ENCODE measurements at places on chromosomes 7 and 10.
A peak's percentile ranks its signal among the peaks of the same experiment; 100 is the strongest.

- DNase-seq, result no peak
- H3K4me1 ChIP-seq, result no peaks in the 10 kb centered on the region
- H3K27me3 ChIP-seq, result no peaks in the 10 kb centered on the region
- H3K27ac ChIP-seq, result no peak overlapping the region
- H3K4me3 ChIP-seq, result no peak overlapping the region
These were observed 159.3 kb upstream of the TMEM196 start for GRCh38 chr7:19932549-19933249.

GRCh38 chr10:48557511-48558123 lies 47.3 kb downstream of the ARHGAP22 start:
- H3K27me3 ChIP-seq, result no peaks in the 10 kb centered on the region
- no peaks in the 10 kb centered on the region for H3K4me1 ChIP-seq
- no peaks in the 10 kb centered on the region for H3K36me3 ChIP-seq
- no peak overlapping the region for H3K4me3 ChIP-seq
- no peak for DNase-seq

DNA sequence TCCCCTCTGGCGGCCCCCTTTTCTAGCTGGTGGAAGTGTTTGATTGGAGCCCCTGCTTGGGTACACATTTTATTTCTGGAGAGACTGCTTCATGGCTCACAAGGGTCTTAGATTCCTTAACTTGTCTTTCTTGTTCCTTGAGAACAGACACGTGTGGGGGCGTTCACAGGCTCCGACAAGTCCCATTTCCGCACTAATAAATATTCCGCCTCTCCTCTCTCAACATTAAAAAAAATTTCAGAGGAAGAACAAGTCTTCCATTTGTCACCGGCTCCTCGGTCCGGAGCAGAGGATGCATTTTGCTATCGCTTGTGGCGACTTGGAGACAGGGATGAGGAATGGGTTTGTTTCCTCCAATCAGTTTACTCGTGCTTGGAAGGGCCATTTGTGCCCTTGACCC lies 134.0 kb upstream of the PODXL start:
- DNase-seq, result no peak
- no peaks in the 10 kb centered on the region for H3K36me3 ChIP-seq
- no peaks in the 10 kb centered on the region for H3K27me3 ChIP-seq
- H3K4me3 ChIP-seq, result no peak overlapping the region

GRCh38 chr10:76218035-76218434 lies 786.6 kb downstream of the LRMDA start:
- H3K4me3 ChIP-seq, result no peak overlapping the region
- H3K4me1 ChIP-seq, result no peaks in the 10 kb centered on the region
- DNase-seq, result no peak
- no peaks in the 10 kb centered on the region for H3K36me3 ChIP-seq

DNA sequence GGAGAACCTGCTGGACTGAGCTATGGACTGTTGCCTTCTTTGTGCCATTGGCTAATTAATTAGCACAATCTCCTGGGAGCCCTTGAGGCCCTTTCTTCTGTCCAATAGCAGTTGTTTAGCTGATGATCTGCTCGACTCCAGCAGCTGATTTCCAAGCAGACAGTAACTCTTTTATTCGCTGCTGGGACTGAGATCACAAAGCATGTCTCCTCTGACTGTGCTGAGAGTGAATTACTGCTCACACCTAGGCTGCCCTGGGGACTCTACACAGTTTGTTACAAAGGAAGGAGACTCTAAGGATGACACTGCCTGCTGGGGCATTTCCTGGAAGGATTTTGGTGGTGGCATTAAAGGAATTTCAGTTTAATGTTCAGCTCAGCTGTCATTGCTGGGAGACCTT lies 31.4 kb downstream of the CASP7 start:
- DNase-seq, result no peak
- peak overlapping the region; percentile 49 for H3K27ac ChIP-seq
- H3K27me3 ChIP-seq, result no peaks in the 10 kb centered on the region
- no peak overlapping the region for H3K4me3 ChIP-seq
- H3K36me3 ChIP-seq, result no peaks in the 10 kb centered on the region
- H3K4me1 ChIP-seq, result peaks cover 15% of the 10 kb centered on the region

DNA sequence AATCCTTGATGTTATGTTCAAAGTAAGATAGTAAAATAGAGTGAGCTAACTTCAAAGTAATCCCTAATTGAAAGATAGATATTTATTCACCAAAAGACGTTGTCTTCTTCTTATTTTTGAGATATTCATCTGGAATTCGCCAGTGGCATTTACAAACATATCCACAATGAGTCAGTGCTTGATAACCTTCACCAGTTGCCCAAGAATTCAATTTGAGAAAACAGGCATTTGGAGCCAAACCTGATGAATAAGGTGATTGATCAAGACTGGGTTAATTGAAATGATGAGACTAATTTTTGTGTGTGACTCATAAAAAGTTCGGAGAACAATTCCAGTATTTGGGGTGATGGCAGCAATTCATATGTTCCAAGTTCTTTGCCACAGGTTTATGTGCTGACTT lies 344.0 kb downstream of the ARL4A start:
- H3K4me3 ChIP-seq, result no peak overlapping the region
- no peaks in the 10 kb centered on the region for H3K27me3 ChIP-seq
- no peaks in the 10 kb centered on the region for H3K4me1 ChIP-seq
- no peak overlapping the region for H3K27ac ChIP-seq
- no peaks in the 10 kb centered on the region for H3K36me3 ChIP-seq
- no peak for DNase-seq

GRCh38 chr7:140611641-140612040 lies 29.0 kb downstream of the DENND2A start:
- DNase-seq, result peak; percentile 39
- no peaks in the 10 kb centered on the region for H3K27me3 ChIP-seq
- no peaks in the 10 kb centered on the region for H3K36me3 ChIP-seq
- H3K27ac ChIP-seq, result no peak overlapping the region

DNA sequence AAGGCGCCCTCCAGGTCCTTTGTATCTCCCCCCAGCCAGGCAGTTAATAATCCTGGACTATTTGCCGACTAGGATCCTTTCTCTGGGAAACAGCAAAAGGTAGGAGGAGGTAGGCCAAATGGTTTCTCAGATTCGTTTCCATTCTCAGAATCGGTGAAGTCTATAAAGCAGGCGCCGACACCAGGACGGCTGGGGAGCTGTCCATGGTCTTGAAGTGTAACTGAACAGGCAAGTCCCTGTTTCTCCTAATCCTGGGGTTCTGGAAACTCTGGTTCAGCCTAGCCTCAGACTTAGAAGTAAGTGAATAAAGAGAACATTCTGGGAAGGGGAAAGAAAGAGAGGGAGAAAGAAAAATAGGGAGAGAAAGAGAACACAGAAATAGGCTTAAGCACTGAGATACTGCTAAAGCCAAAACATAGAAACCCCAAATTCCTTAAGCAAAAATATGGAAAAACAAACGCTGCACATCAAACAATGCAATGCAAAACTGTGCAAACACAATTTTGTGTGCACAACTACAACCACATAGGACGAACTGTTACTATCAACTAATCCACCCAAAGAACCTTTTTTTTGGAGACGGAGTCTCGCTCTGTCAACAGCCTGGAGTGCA lies 11.1 kb upstream of the INA start:
- H3K4me3 ChIP-seq, result no peak overlapping the region
- no peaks in the 10 kb centered on the region for H3K36me3 ChIP-seq
- DNase-seq, result peak; percentile 64
- H3K4me1 ChIP-seq, result no peaks in the 10 kb centered on the region

GRCh38 chr7:81839708-81840369 lies 70.0 kb upstream of the HGF start:
- no peaks in the 10 kb centered on the region for H3K4me1 ChIP-seq
- no peaks in the 10 kb centered on the region for H3K36me3 ChIP-seq
- H3K27ac ChIP-seq, result no peak overlapping the region
- no peak overlapping the region for H3K4me3 ChIP-seq

GRCh38 chr10:22997096-22997495 lies 69.2 kb downstream of the ARMC3 start:
- no peak for DNase-seq
- no peaks in the 10 kb centered on the region for H3K36me3 ChIP-seq
- H3K4me1 ChIP-seq, result no peaks in the 10 kb centered on the region
- no peaks in the 10 kb centered on the region for H3K27me3 ChIP-seq
- no peak overlapping the region for H3K4me3 ChIP-seq

- no peak for DNase-seq
- no peaks in the 10 kb centered on the region for H3K36me3 ChIP-seq
- H3K27me3 ChIP-seq, result peaks cover 57% of the 10 kb centered on the region
- no peak overlapping the region for H3K4me3 ChIP-seq
- H3K27ac ChIP-seq, result no peak overlapping the region
These were observed 11.3 kb upstream of the ZNF518A start for GRCh38 chr10:96118604-96119450.

DNA sequence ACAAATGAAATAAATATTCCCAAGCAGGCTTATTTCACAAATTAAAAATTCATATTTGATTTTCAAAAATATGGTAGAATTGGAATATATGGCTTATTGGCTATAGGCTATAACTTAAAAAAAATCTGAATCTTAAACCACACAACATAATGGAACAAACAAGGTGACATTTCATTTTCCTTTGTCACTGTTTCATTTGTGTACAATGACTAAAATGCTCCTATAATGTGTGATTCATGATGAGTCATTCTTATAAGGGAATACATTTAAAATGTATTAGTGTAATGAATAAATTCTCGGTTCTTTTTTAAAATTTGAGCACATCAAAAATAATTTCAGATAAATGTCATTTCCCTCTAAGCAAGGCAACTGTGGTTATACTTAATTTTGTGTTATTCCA lies 148.0 kb upstream of the ANK3 start:
- no peak for DNase-seq
- no peaks in the 10 kb centered on the region for H3K4me1 ChIP-seq
- H3K27ac ChIP-seq, result no peak overlapping the region

Data from breast epithelium (tissue), 4 donors.